Stimulated activated CD4-positive, alpha-beta T cell treated with anti-CD3 and anti-CD28 coated beads, Interleukin-12 subunit alpha, Interleukin-12 subunit beta, amount 100 ng/mL, for 24 hours (primary cell): ENCODE measurements at places on chromosomes 13 and 19.

DNA sequence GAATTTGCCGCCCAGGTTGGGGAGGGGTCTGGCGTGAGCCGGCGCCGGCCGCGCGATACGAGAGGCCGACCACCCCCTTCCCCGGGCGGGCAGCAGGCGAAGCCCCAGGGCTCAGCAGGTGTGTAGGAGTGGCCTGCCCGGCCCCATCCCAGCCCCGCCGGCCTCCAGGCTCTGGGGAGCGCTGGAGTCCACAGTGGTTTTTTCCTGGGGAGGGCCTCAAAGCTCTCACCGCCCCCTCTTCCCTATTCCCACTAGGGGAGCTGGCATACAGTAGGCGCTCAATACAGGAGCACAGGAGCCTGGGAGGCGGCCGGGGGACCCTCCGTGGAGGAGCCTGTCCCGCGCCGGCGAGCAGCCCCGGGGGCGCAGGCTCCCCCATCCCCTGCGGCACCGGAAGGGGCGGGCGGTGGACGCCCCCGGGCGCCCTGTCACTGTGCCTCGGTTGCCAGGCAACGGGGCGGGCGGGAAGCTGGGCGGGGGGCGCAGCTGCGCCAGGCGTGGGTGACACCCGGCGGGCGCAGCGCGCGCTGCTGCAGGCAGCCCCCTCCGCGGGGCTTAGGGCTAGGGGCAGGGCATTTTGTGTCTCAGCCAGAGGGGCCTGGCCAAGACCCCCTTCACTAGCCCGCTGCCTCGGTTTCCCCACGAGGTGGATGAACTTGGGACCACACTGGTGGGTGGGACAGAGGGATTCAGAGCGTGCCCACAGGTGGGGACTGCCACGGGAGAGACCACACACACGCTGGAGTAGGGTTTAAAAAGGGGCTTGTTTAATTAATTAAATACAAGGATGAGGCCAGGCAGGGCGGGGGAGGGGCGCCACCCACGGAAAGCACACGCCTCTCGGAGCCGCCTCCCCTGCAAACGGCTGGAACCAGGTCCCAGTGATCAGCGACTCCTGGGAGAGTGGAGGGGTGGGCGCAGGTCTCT is 3.6 kb upstream of the REXO1 start:
- no peak for DNase-seq

DNA sequence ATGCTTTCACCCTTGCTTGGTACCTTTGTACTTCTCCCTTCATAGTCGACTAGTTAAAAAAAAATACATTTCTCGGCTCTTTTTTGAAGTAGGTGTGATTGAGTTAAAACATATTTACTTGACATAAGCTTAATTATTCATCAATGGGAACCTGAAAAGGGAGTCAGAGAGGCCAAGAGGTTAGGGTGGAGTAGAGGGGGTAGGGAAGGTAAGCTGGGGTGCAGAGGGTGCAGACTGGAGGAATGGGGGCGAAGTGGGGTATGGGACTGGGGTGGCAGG is 701 bp upstream of the HIF3A start:
- DNase-seq = no peak

GRCh38 chr19:2865334-2866100 is 1.6 kb upstream of the ZNF556 start:
- DNase-seq = no peak

DNA sequence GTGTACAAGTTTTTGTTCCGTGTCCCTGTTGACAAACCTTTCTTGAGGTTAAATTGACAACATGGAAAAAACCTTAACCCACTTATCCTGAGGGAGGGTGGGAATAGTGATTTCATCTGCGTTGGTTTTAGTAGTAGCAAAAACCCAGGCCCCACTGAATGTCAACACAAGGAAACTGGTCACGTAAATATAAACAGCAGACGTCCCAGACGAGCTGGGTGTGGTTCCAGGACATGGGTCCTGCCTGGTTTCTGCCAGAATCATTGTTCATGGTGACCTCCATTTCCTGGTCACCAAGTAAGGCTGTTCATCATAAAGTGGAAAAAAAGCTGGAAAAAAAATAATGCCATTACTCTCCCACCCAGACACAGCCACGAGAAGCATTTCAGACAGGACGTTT is 16.9 kb upstream of the F2RL3 start:
- DNase-seq = no peak

GRCh38 chr13:25725104-25725503 is 326.7 kb downstream of the SHISA2 start:
- no peak for DNase-seq
